IPS DF 6.9 (cell line): ENCODE measurements at places on chromosomes 7 and 10.

GRCh38 chr10:78980354-78980753, 88.4 kb upstream of the ZMIZ1 start:
- no peak for DNase-seq

DNA sequence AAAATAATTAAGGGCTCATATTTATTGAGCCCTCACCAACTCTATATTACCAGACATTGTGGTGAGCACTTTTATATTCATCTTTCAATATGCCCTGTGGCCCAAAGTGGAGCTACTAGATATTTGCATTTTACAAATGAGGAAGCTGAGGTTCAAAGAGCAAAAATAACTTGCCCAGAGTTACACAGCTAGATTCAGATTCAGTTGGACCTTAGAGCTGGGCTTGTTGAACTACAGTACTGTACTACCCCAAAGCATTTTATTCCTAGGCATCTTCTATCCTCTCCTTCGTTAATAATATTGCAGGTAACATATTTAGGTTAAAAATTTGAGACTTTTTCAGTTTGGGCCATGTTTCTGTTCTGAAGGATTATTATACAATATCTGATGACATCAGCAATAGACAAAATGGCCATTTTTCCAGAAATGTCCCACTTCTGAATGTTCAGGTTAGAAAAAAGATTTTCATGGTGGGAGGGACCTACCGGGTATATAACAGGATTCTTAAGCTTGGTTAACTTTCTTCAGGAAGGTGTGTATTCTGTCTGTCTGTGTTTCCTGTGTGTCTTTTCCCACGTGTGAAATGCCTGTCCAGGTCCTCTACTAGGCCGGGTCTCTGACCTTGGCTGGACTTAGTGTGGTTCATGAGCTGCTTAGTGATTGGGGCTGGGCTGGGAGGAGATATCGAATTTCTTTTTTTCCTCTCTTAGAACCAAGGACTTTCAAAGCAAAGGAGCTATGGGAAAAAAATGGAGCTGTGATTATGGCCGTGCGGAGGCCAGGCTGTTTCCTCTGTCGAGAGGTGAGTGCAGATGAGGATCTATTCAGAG, 13.6 kb downstream of the PRXL2A start:
- no peak for DNase-seq

DNA sequence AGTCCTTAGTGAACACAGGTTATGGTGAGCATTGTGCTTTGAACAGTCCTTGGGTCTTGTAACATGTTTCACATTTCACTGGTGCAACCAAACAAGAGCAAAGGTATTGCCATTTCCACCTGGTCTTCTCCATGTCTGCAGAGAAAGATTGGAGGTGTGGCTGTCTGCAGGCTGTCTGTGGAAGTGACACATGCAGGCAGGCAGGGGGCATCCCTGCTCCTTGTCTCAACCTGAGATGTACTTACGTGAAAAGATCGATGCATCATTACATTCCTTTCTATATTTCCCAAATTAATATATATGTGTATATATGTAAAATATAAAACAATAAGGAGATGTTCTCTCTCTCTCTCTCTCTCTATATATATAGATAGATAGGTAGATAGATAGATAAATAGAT, 54.3 kb downstream of the LRRC18 start:
- peak; percentile 11 for DNase-seq

GRCh38 chr10:59887006-59887405, 19.4 kb downstream of the CCDC6 start:
- no peak for DNase-seq

GRCh38 chr10:106931853-106932249, 232.7 kb downstream of the SORCS1 start:
- no peak for DNase-seq

GRCh38 chr7:125681508-125681907, 751.9 kb upstream of the POT1 start:
- no peak for DNase-seq

DNA sequence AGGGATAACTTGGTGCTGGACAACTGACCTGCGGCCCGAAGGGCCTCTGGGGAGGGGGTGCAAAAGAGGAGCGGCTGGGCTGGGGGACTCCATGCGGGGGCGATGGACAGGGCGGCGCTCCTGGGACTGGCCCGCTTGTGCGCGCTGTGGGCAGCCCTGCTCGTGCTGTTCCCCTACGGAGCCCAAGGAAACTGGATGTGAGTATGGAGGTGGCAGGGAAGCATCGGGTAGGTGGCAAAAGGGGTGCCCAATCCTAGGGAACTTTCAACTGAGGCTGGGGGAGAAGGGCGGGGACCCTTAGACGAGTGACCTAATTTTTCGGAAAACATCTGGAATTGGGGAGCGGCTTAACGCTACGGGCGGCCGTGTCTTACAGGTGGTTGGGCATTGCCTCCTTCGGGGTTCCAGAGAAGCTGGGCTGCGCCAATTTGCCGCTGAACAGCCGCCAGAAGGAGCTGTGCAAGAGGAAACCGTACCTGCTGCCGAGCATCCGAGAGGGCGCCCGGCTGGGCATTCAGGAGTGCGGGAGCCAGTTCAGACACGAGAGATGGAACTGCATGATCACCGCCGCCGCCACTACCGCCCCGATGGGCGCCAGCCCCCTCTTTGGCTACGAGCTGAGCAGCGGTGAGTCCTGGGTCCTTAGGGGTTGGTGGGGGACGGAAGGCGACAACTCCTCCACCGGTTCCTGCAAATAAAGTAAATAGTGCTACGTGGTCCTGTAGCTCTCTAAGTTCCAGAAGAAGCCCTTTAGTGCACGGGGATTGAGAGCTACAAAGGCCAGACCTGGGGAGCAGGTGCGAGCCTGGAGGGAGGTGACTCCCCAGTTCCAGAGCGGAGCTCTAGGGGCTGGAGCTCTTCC, 622 bp downstream of the WNT16 start:
- DNase-seq = no peak

DNA sequence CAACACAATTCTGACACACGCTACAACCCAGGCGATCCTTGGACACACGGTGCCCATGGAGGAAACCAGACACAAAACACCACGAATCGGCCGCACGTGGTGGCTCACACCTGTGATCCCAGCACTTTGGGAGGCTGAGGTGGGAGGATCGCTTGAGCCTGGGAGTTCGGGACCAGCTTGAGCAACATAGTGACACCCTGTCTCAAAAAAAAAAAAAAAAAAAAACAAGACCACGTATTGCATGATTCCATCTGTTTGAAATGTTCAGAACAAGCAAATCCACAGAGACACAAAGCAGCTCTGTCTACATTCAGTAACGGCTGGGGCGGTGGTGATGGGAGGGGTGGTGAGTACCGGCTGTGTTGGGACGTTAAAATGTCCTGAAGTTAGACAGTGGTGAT, 25.2 kb downstream of the ADAP1 start:
- DNase-seq = no peak

DNA sequence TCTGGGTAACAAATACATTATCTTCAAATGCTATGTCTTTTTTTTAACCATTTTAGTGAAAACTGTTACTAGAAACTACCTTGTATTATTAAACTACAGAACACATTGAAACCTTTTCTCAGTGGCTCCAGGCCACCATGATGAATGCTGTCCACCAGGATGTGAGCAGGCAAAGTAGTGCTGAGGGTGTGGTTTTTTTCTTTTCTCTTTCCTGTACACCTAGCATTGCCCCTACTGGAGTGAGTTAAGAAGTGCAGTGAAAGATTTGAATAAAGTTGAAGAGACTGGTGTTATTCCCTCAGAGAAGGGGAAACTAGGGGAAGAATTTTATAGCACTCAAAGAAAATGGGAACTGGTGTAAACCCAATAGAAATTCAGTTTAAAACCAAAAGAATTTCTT, 120.0 kb upstream of the SAMD8 start:
- no peak for DNase-seq

- DNase-seq = no peak
Observed at GRCh38 chr10:125264757-125265578, 104.6 kb upstream of the CTBP2 start.

- DNase-seq = no peak
Observed at GRCh38 chr7:36951257-36951697, 227.0 kb upstream of the AOAH start.

DNA sequence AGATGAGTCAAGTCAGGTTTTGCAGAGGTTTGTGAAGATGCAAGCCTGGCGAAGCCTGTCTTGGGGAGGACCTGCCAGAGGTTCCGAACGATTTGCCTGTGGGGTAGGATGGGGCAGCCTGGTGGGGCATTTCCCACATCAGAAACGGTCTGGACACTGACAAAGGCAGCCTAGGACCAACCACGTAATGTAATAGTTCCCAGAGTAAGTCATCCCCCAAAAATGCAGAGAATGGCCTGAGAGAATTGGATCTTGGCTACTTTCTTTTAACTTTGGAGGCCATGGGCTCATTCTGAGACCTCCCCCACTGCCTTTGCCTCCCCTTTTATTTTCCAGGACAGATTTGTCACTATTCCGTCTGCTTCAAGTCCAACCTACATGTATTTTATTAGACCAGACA, 168.9 kb upstream of the SH2B2 start:
- DNase-seq = no peak

- DNase-seq = no peak
Observed at GRCh38 chr7:27048438-27048837, 47.4 kb downstream of the HOXA1 start.

GRCh38 chr10:63582690-63583089, 61.5 kb downstream of the REEP3 start:
- no peak for DNase-seq

DNA sequence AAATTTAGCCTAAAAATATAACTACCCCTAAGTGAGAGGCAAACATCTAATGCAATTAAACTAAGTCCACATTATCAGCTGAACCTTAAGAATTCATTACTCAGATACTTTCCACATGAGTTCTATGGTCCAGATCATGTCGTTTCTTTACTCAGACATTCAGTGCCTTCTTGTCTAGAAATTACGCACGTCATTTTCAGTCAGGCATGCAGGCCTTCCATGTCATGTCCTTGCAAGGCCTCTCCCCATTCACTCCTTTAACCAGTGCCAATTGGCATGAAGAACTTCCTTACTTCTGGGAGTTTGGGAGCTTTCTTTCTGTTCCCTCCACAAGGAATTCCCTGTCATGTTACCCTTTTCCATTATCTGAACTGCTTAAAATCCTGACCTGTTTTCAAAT, 118.8 kb downstream of the NRP1 start:
- DNase-seq = no peak

- no peak for DNase-seq
Observed at GRCh38 chr10:50396491-50397311, 145.4 kb upstream of the ASAH2 start.

DNA sequence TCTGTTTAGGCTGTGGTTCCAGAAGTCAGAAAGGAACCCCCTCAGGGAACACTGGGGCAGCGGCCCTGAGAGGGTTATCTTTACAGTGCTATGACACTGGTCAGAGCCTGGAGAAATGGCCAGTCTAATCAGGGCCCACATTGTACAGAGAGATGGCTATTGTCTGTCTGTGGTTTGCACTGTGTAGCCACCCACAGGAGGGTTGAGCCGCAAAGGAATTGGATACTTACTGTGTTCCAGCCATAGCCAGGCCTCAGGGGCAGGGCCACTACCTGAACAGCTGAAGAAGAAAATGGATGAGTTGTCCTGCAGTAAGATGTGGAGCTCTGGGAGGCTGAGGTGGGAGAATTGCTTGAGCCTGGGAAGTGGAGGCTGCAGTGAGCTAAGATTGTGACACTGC, 47.5 kb upstream of the PODXL start:
- DNase-seq = no peak

DNA sequence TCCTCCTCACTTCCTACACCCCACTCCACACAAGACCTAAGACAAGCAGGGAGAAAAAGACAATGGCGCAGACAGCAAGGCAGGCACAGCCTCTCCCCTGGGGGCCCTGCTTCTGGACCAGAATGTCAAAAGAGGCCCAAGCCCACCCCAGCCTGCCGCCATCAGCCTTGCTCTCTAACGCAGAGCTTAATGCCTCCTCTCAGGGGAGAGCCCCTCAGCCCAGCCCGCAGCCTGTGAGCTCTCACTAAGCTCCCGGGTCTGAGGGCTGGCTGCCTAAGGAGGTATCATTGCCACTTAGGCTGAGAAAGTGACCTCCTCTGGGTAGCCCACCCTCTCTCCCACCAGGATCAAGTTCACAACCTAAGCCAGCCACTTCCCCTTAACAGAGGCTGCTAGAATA, 16.7 kb downstream of the SLIT1 start:
- DNase-seq = no peak

DNA sequence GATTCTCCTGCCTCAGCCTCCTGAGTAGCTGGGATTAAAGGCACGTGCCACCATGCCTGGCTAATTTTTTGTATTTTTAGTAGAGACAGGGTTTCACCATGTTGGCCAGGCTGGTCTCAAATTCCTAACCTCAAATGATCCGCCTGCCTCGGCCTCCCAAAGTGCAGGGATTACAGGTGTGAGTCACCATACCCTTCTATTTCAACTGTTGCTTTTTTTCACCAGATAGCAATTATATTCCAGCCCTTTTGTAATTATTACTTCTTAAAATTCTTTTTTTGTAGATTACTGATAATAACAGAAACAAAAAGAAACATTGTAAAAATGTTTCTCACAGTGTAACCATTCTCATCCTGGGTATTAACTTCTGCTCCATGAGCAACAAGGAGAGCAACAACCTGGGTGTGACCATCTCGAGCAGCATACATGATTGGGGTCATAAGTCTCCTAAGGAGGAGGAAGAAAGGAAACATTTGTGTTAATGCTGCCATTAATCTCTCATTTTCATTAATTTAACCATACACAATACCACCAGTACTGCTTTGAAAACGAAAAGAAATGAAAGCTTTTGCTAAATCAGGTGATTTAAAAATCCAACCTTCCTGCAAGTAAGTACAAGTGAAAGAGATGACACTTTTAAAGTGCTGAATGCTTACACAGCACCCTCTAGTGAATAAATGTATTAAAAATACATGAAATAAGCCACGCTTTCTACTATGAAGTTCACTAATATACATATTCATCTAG, 41.8 kb downstream of the ASZ1 start:
- no peak for DNase-seq

DNA sequence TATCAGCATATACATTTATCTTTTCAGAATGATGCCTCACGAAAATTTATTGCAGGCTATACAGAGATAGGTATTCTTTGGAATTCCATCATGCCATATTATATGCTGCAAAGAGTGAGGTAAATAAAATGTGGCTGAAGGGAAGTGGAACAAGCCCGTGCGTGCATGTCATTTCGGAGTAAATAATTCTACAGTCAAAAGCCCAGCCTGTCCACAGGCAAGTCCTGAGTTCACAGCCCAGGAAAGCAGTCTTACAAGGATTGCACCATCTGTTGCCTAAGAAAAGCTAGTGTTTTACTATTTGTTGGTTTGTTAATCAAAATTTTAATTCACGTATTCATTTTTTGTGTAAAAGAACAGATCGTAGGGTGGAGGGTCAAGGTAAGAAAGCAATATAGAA, 292.4 kb upstream of the AKR1E2 start:
- no peak for DNase-seq

GRCh38 chr7:81761031-81761430, 8.8 kb downstream of the HGF start:
- no peak for DNase-seq

DNA sequence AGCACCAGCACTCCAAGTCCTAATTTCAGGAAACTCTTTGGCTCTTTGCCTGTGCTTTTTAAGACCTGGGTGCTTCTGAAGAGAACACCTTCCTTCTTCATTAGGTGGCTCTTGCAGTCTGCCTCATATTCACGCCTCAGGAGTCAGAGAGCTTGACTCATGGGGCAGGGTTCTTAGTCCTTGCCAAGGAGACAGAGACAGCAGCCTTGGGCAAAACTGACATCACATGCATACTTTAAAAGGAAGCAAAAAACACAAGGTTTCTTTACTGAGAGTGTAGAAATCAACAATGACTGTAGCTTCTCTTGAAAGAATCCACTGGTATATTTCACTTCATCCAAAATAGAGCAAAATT, 780.6 kb downstream of the INHBA start:
- no peak for DNase-seq

- DNase-seq = no peak
Observed at GRCh38 chr7:130896051-130896881, 162.3 kb upstream of the KLF14 start.

- no peak for DNase-seq
Observed at GRCh38 chr10:42638821-42639270, 476 bp upstream of the ZNF33B start.
